ENCODE measurements at places on chromosomes 2 and 18.

DNA sequence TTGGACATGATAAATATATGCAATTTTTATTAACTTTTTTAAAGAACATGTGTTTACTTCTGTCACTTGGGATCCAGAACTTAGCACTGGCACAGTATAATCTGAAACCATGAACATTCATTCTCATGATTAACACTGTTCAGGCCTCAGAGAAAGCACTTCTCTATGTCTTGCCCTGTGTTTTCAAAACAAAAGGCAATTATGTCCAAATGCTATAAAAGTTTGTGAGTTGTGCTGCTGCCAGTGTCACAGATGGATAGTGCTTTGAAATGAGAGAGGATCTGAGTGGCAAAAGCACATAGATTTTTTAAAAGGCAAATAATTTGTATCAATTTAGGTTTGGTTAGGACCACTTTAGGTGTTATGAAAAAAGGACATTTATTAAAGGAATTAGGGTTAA is 470.5 kb upstream of the FAM98A start:
- no peak for DNase-seq
- no peak overlapping the region for H3K27ac ChIP-seq
- no peaks in the 10 kb centered on the region for H3K27me3 ChIP-seq
- H3K4me3 ChIP-seq, result no peak overlapping the region
- H3K4me1 ChIP-seq, result no peaks in the 10 kb centered on the region
- no peaks in the 10 kb centered on the region for H3K36me3 ChIP-seq

DNA sequence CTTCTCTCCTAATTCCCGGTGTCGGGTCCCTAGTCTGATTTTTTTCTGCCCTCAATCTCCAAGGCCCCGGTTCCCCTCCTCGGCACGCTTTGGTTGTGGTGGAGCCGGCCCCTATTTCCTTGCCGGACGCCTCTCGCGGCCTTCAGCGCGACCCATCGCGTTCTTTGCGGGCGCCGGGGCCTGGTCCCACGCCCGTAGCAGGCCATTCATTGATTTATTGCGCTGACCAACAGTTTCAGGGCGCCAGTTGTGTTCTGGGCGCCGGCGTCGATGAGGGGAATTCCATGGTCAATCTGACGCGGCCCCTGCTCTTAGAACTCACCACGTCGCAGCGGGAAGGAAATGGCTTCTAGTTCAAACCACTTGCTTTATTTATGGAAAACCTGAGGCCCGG is 396 bp downstream of the CNOT9 start:
- peak overlapping the region; percentile 94 for H3K4me3 ChIP-seq
- H3K27me3 ChIP-seq, result no peaks in the 10 kb centered on the region
- peaks cover 32% of the 10 kb centered on the region for H3K36me3 ChIP-seq
- peaks cover 50% of the 10 kb centered on the region for H3K4me1 ChIP-seq
- peak overlapping the region; percentile 98 for H3K27ac ChIP-seq
- DNase-seq, result peak; percentile 74

GRCh38 chr2:242022550-242023290 is 153.2 kb downstream of the RTP5 start:
- no peak for DNase-seq
- H3K36me3 ChIP-seq, result no peaks in the 10 kb centered on the region
- H3K27me3 ChIP-seq, result peaks cover 50% of the 10 kb centered on the region
- H3K27ac ChIP-seq, result no peak overlapping the region
- H3K4me3 ChIP-seq, result no peak overlapping the region

- H3K4me3 ChIP-seq, result no peak overlapping the region
- H3K27me3 ChIP-seq, result no peaks in the 10 kb centered on the region
- DNase-seq, result no peak
- peak overlapping the region; percentile 9 for H3K27ac ChIP-seq
- H3K36me3 ChIP-seq, result peaks cover 21% of the 10 kb centered on the region
- peaks cover 21% of the 10 kb centered on the region for H3K4me1 ChIP-seq
These were observed 177.8 kb downstream of the ST6GAL2 start for GRCh38 chr2:106708209-106708608.

GRCh38 chr18:42534313-42534712 is 579.3 kb downstream of the PIK3C3 start:
- no peaks in the 10 kb centered on the region for H3K27me3 ChIP-seq
- no peak for DNase-seq
- H3K4me3 ChIP-seq, result no peak overlapping the region
- H3K36me3 ChIP-seq, result no peaks in the 10 kb centered on the region

DNA sequence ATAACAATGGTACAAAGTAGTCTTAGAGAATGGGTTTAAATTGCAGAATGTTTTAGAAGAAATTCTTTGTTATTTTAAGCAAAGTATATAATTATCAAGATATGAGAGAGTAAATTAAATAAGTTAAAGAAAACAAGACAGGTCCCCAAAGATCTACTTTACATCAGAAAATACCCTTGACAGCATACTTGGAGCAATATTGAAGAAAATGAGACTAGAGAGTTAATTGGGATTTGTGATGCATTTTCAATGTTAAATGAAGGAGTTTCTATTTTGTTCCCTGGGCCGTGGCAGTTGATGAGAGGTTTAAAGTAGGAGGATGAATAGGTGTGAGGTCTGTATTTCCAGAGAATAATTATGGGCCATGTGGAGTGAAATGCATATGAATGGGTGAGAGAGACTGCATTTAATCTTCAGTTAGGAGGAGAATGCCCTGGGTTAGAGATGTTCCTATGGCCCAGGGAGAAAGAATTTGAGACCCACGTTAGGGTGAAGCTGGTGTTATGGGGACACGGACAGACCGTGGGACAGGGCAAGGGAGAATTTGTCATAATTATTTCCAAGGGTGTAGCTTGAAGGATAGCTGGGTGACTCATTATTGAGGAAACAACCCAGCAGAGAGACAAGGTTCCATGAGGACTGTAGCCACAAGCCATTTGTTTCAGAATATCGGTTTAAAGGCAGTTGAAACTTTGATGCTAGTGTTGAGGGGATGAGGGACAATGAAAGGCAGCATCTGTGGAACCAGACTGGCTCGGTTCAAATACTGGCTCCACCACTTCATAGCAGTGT is 22.7 kb downstream of the MGAT5 start:
- H3K27ac ChIP-seq, result no peak overlapping the region
- peaks cover 3% of the 10 kb centered on the region for H3K27me3 ChIP-seq
- H3K4me3 ChIP-seq, result no peak overlapping the region
- peaks cover 22% of the 10 kb centered on the region for H3K36me3 ChIP-seq

DNA sequence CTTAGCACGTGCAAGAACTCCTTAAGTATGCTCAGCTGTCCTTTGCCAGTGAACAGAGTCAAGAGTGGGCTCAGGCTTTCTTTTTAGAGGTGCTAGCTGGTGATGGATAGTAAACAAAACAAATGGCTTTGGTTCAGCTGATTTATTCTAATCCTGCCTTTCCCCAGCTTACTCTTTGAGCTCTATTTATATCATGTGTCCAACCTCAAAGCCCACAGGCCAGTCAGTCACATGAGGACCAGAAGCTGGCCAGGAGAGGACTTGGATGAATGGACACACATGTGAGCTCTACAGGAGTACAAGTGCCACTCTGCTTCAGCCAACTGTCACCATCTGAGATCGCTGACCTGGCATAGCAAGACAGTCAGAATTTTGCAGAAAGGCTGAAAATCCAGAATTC is 59.4 kb downstream of the STK39 start:
- no peaks in the 10 kb centered on the region for H3K27me3 ChIP-seq
- peaks cover 86% of the 10 kb centered on the region for H3K4me1 ChIP-seq
- H3K4me3 ChIP-seq, result no peak overlapping the region
- DNase-seq, result no peak
- H3K27ac ChIP-seq, result no peak overlapping the region
- no peaks in the 10 kb centered on the region for H3K36me3 ChIP-seq

- H3K27me3 ChIP-seq, result no peaks in the 10 kb centered on the region
- H3K4me1 ChIP-seq, result peaks cover 33% of the 10 kb centered on the region
- no peak overlapping the region for H3K4me3 ChIP-seq
- no peaks in the 10 kb centered on the region for H3K36me3 ChIP-seq
These were observed 64.0 kb upstream of the ZEB2 start for GRCh38 chr2:144583741-144584453.

GRCh38 chr2:105867587-105867986 is 122.9 kb downstream of the NCK2 start:
- no peaks in the 10 kb centered on the region for H3K27me3 ChIP-seq
- H3K27ac ChIP-seq, result peak overlapping the region; percentile 62
- peaks cover 66% of the 10 kb centered on the region for H3K4me1 ChIP-seq
- no peak overlapping the region for H3K4me3 ChIP-seq
- H3K36me3 ChIP-seq, result peaks cover 23% of the 10 kb centered on the region
